ENCODE measurements at places on chromosomes 13 and 19. TPM values are rescaled to one million over a fixed set of nuclear protein-coding genes. Genes with fewer than 3 reads are reported as not detected.

DNA sequence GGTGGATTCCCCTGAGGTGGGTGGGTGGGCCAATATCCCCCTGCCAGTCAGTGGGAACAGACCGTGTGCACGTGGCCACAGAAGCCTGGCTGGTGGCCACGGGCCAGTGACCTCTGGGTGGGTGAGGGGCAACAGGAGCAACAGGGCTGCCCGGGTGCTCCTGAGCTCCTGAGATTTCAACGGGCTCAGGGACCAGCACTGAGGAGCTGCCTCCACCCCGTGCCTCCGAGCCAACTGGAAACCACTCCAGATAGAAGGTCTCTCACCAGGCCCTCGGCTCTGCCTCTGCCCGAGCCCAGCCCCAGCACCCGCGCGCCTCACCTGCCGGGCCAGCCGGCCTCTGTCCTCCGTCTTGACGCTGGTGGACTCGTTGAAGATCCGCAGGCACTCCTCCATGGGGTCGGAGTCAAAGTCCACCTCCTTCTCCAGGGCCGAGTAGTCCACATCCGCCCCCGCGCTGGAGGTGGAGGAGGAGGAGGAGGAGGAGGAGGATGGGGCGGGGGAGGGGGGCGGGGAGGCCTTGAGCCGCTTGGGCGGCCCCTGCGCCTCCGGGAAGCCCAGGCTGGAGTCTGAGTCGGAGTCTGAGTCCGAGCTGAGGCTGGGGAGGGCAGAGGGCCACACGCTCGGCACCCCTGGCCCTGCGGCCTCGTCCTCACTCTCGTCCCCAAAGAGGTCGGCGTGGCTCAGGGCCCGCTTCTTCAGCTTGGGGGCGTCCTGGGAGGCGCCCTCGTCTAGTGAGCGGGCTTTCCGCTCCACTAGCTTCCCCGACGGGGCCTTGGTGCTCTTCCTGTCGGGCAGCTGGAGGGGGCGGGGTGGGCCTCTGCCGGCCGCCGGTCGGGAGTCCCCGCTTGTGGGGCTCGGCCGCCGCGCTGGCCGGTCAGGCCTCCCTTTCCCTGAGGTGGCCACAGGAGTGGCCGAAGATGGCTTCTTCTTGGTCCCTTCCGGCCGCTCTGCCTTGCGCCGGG lies 14.8 kb upstream of the ATP8B3 start:
- DNase-seq: no peak

DNA sequence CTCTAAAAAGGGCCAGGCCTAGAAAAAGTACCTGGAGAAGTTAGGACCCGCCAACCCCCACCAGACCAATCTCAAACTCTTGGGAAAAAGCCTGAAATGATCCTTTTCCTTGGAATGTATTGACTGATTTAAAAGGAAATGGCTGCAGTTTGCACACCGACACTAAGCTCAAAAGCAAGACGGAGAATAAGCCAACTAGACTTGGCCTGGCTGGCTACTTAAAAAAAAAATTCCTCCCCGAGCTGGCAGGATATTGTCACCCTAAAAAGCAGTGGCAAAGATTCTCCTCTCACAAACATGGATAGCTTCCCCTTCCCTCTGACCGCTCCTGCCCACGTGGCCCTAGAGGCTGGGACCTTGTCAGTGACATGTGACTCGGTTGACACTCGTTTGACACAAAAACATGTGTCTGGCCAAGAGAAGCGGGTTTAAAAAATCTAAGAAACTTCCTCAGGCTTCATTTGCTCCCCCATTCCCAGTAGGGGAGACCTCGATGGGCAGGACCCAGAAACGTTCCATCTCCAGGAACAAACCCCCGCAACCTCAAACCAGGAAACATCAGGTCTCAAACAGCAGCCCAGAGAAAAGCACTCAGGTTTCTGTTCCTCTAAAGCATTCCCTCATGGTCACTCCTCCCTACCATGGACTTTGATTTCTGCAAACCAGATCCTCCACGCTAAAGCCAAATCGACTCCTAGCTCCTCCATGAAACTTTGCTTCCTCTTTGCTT lies 1.3 kb downstream of the RFX1 start:
- no peak for DNase-seq

The OR10H5 gene
- not detected for total RNA-seq

DNA sequence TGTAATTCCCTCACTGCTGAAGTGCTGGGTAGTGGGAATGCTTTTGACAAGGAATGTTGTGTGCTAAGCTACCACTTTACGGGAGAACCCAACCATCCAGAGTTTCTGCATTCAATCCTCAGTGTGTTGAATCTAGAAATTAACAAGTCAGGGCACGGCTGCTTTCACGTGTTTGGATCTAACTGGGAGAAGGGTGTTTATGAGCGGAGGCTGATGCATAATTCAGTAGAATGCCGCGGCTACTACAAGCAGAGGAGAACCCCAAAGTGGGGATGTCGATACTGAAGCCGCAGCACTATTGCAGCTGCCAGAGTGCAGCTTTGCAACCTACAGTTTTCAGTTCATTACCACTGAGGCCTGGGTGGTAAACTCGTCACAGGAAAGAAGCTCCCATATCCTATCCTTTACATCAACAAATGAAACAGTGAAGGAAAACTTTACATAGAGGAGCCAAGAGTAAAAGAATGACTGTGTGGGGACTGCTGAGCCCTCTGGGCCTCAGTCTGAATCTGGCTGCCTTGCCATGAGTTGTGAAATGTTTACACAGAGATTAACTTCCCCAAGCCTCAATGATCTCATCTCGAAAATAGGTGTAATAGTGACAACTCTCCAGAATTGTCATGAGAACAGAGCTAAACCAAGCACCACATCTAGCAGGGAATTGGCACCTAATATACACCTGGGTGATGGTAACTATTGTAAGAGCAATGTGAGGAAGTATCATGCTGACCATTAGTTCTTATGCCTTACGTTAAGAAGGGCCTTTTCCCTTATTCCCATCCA lies 531.7 kb downstream of the MYO16 start:
- no peak for DNase-seq

- DNase-seq: no peak
Observed at GRCh38 chr13:77696879-77697216, 639 bp upstream of the SLAIN1 start.

The ATP4A gene
- total RNA-seq: not detected

The LATS2 gene
- total RNA-seq: 21.6 TPM

The U2AF1L4 gene
- total RNA-seq: 45.5 TPM

The ZNF558 gene
- total RNA-seq: 43.5 TPM

The TMEM259 gene
- 165 TPM for total RNA-seq

DNA sequence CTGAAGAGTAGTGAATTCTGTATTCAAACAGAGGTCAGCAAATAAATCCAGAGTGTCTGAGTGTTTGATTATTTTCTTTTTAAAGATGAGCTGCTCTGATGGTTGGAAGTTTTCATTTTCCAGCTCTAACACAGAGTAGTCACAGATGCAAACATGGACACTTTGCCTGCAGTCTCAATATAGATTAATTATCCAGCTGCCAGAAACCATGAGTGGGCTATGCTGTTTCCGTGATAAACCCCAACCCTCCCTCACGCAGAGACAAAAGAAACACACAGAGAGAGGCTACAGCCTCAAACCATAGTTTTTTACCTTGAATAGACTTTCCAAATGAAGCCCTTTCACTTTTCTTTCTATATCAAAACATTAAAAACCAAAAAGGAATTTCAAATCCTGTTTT lies 884.7 kb downstream of the DIAPH3 start:
- no peak for DNase-seq

GRCh38 chr19:7663706-7664105 lies 5.1 kb upstream of the RETN start:
- no peak for DNase-seq

DNA sequence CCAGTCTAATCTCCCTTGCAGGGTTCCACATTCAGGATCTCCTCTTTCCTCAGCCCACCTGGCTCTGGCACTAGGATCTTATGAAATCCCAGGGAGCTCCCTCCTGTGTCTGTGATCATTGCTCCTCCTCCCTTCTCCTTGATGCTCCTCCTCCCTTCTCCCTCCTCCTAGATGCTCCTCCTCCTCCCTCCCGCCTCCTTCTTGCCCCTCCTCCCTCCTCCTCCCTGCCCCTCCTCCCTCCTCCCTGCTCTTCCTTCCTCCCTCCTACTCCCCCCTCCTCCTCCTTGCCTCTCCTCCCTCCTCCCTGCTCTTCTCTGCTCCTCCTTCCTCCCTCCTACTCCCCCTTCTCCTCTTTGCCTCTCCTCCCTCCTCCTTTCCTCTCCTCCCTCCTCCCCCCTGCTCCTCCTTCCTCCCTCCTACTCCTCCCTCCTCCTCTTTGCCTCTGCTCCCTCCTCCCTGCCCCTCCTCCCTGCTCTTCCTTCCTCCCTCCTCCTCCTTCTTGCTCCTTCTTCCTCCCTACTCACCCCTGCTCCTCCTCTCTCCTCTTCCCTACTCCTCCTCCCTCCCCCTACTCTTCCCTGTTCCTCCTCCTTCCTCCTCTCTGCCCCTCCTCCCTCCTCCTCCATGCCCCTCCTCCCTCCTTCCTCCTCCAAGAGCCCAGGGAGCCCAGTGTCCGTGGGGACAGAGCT lies 14.9 kb upstream of the ZBTB7A start:
- DNase-seq: no peak

DNA sequence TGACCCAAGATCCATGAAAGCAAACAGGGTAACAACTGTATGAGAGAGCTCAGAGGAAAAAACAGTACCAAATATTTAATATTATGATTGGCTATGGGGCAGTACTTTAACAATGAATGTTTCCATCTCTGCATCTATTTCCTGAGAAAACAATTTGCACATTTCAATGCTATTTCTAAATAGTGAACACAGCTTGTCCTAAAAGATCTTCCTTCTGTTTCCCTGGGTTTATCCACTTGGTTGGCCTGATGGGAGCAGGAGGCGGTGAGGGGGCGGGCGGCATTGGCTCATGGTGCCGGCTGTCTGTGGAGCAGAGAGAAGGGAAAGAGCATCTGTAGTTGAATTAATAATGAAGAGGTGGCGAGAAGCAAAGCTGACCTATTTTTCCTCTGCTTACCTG lies 291.4 kb downstream of the DCLK1 start:
- DNase-seq: no peak

- DNase-seq: no peak
Observed at GRCh38 chr19:41324231-41324702, 14.3 kb downstream of the CCDC97 start.

The SLC15A1 gene
- 61.2 TPM for total RNA-seq
